ENCODE measurements at places on chromosomes 5 and 9.

DNA sequence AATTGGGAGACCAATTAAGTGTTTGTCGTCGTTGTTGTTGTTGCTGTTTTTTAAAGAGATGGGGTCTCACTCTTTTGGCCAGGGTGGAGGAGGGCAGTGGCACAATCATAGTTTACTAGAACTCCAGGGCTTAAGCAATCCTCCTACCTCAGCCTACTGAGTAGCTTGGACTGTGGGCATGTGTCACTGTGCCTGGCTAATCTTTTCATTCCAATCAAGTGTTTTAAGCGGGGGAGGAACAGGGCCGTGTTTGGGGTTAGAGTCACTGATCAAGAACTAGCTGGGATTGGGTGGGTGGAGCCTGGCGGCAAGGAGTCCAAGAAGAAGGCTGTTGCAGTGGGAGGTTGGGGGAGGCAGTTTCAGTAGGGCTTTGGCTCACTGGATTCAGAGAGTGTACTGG lies 13.8 kb downstream of the SNX30 start:
- no peak for DNase-seq

- no peak for DNase-seq
Observed at GRCh38 chr5:160629003-160629402, 207.3 kb downstream of the PTTG1 start.

GRCh38 chr5:10652606-10653005 lies 88.7 kb downstream of the ANKRD33B start:
- DNase-seq = no peak

DNA sequence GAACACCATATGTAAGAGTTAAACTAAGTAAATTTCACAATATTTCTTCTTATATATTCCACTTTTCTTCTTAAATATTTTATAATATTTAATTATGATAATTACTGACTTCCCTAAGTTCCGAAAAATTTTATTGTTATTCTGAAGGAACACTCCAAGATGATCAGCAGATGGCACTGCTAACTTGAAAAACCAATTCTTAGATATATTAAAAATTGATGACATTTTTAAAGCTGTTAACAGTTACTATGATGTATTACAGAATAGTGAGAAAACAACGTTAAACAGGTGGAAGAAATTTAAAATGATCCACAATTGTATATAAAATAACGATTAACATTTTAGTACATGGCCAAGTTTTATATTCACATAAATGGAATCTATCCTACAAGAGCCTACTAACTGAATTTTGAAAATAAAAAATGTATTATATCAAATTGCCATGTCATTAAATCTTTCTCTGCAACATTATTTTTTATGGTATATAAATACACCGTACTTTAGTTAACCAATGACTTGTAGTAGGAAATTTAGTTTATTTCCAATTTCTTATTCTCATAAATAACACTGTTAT lies 30.1 kb upstream of the MUSK start:
- DNase-seq = no peak

GRCh38 chr9:73039271-73040263 lies 86.7 kb upstream of the ALDH1A1 start:
- DNase-seq = no peak

DNA sequence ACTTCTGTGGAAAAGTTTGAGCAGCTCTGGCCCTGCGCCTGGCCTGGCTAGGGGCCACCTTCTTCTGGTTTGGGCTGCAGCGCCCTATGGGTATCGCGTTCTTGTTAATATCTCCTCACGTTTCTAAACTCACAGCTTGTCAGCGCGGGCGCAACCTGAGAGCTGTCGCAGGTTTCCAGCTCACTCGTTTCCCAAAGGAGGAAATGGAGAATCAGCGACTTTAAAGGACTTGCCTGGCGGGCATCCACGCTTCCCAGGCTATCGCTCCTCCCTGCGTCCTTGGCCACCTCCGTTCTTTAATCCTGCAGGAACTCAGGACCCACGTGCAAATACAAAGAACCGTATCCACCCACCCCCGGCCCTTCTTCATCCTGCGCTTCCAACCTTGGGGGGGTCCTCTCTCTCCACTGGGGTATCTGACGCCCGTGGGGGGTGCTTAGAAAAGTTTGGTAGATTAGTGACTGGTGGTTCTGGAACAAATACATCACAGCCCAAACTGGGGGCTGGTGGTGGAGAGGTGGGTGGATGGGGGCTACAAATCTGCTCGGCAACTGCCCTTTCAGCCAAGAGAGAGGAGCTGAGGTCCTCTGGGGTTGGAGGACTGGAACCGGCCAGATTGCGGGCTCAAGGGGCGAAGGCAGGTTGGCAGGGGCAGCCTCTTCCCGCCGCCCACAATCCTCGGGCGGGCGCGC lies 578 bp upstream of the PSAT1 start:
- no peak for DNase-seq

- no peak for DNase-seq
Observed at GRCh38 chr5:171882118-171882517, 96.5 kb downstream of the SMIM23 start.

DNA sequence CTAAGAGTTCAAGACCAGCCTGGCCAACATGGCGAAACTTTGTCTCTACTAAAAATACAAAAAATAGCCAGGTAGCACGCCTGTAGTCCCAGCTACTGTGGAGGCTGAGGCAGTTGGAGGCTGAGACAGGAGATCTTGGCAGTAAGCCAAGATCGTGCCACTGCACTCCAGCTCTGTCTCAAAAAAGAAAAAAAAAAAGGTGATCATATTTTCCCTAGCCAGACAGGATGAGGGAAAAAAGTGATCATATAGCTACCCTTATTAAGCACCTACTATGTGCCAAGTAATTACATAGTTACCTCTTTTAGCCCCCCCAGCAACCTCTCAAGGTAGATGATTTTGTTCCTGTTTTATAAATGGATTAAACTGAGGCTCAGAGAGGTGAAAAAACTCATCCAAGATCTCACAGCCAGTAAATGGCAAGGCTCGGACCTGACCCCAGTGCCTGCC lies 18.1 kb upstream of the RPL26L1 start:
- no peak for DNase-seq

GRCh38 chr9:4620057-4620765 lies 41.9 kb upstream of the PLPP6 start:
- no peak for DNase-seq

GRCh38 chr5:159527546-159528254 lies 197.4 kb upstream of the IL12B start:
- DNase-seq = no peak

DNA sequence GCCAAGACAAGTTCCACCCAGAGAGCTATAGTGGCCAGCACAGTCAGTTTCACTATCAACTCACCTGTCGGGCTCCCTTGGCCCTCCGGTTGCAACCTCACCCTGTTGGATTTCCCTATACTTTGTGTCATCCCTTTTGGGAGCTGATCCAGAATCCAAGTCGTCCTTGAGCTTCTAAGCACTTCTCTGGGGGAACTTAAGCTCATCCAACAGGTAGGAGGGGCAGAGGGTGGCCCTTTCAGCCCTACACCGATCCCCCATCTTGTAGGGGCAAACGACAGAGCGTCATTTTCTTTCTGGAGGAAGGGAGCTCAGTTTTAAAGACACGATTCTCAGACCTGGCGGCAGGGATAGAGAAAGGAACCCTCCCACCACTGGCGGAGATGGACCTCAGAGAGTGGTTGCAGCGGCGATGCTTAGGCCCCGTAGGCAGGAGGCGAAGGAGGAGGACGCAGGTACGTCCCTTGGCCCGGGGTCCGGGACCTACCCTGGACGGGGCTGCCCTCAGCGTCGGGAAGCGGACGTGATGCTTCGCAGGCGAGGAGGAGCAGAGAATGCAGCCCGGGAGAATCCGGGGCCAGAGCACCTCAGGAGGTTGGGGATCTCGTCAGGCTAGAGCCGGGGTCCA lies 519 bp downstream of the ZER1 start:
- no peak for DNase-seq

DNA sequence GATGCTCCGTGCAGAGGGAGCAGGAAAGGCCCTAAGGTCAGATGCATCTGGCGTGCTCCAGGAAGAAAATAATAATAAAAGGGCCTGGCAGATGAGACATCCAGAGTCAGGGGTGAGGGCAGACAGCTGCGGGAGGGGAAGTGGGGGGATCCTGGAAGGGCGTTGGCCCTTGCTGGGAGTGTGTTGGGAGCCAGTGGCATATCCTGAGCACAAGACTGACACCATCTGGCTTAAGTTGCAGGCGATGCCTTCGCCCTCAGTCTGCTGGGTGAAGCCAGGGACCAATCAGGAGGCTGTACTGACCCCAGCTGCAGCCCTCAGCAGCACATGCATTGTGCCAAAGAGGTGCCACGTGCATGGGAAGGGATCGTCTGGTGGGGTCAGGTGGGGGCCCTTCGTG lies 3.8 kb downstream of the OR2V2 start:
- no peak for DNase-seq

- no peak for DNase-seq
Observed at GRCh38 chr9:26655166-26655565, 237.4 kb downstream of the CAAP1 start.

- DNase-seq = no peak
Observed at GRCh38 chr5:59198365-59198764, 615.5 kb downstream of the RAB3C start.

- DNase-seq = no peak
Observed at GRCh38 chr9:83013867-83014605, 48.9 kb downstream of the RASEF start.

GRCh38 chr5:118070041-118070440 lies 918.3 kb downstream of the DTWD2 start:
- DNase-seq = no peak
